Muscle of leg (tissue), 16 donors: ENCODE measurements at places on chromosomes 12 and 14. TPM values are rescaled to one million over a fixed set of nuclear protein-coding genes. Genes with fewer than 3 reads are reported as not detected.

DNA sequence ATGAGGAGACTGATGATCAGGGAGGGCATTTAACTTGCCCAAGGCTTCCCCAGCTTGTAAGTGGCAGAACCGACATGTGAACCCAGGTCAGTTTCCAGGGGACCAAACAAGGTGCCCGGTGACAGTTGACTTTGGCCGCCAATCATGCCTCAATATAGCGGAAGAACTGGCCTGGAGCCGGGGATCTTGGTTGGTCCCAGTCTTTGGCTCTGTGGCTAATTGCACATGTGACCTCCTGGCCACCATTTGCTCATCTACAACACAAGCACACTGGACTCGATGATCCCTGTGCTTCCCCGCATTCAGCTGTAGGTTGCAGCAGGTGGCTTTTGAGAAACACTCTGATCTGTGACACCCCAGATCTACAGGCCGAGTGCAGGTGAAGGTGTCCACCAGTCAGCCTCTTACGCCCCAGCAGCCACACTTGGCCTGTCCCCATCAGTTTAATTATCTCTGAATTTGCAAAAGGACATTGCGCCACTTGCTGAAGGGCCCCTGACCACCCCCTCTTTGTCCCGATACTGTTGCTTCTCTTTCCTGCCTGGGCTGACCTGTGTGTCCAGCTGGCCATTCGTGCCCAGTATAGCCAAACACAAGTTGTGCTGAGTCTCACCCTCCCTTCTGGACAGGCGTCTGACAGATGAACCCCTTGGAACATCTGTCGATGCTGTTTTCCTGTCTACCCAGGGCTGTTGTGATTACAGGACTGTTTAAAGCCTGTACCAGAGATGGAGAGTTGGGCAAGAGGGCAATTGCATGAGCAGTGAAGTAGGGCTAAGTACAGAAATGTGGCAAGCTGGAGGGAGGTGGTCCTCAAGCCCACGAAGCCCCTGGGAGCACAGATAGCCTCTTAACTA is 14.1 kb downstream of the ACACB start:
- H3K4me3 ChIP-seq = no peak overlapping the region
- peaks cover 2% of the 10 kb centered on the region for H3K27me3 ChIP-seq
- DNase-seq = peak; percentile 11
- H3K27ac ChIP-seq = peak overlapping the region; percentile 69
- H3K36me3 ChIP-seq = no peaks in the 10 kb centered on the region

DNA sequence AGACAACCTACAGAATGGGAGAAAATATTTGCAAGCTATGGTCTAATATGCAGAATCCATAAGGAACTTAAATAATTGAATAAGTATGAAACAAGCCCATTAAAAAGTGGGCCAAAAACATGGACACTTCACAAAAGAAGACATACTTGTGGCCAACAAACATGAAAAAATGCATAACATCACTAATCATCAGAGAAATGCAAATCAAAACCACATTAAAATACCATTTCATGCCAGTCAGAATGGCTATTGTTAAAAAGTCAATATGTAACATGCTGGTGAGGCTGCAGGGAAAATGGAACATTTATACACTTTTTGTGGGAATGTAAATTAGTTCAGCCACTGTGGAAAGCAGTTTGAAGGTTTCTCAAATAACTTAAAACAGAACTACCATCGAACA is 945.4 kb upstream of the FLRT2 start:
- DNase-seq = no peak
- no peak overlapping the region for H3K4me3 ChIP-seq
- no peaks in the 10 kb centered on the region for H3K27me3 ChIP-seq
- H3K36me3 ChIP-seq = no peaks in the 10 kb centered on the region
- no peaks in the 10 kb centered on the region for H3K4me1 ChIP-seq

- no peak for DNase-seq
- H3K4me1 ChIP-seq = peaks cover 10% of the 10 kb centered on the region
- H3K27ac ChIP-seq = no peak overlapping the region
- H3K4me3 ChIP-seq = no peak overlapping the region
- no peaks in the 10 kb centered on the region for H3K36me3 ChIP-seq
These were observed 2.9 kb downstream of the RILPL2 start for GRCh38 chr12:123433615-123434014.

DNA sequence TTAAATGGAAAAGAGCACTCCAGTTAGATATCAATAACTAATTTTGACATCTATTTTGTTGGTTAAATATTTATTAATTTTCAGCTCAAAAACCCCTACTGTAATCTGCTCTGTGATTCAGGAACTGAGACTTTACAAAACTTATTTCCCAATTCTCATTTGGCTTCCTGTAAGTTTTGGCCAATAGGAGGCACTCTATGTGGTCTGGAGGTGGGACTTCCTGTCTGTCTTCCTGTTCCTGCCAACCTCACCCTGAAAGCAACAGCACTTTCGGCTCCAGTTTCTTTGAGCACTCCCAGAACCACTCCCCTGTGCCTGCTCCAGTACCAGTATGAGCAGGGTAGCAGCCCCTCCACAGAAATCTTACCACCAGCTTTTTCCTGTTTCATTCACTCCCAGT is 1027.0 kb downstream of the VRK1 start:
- H3K4me3 ChIP-seq = no peak overlapping the region
- no peaks in the 10 kb centered on the region for H3K4me1 ChIP-seq
- no peak overlapping the region for H3K27ac ChIP-seq

DNA sequence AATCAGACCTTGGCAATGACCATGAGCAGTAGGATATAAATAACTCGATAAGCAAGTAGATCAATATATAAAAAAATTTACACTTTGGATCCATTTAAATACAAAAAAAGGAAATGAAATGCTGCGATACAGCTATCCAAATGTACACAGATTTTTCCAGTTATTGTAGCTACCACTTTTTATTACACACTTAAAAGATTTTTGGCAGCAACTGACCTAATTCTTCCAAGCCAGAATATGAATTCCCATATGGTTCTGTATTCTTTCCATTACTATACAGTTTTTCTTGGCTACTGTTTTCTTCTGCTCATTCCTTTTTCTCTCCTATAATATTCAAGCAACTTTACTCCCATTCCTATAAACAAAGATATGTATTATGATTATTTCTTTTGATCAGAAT is 52.2 kb downstream of the TMTC1 start:
- H3K27ac ChIP-seq = peak overlapping the region; percentile 29
- H3K4me1 ChIP-seq = peaks cover 44% of the 10 kb centered on the region
- no peak overlapping the region for H3K4me3 ChIP-seq
- peak; percentile 96 for DNase-seq
- no peaks in the 10 kb centered on the region for H3K27me3 ChIP-seq
- peaks cover 3% of the 10 kb centered on the region for H3K36me3 ChIP-seq

GRCh38 chr14:20998674-20999366 is at the start of gene SLC39A2:
Gene SLC39A2, plus strand, starts transcription at chr14:20999293. Its CDS starts 154 bp downstream, at chr14:20999447.
- no peaks in the 10 kb centered on the region for H3K27me3 ChIP-seq
- H3K27ac ChIP-seq = no peak within 1 kb of the TSS
- DNase-seq = no peak
- peaks cover 34% of the 10 kb centered on the region for H3K36me3 ChIP-seq
- H3K4me3 ChIP-seq = no peak within 1 kb of the TSS

DNA sequence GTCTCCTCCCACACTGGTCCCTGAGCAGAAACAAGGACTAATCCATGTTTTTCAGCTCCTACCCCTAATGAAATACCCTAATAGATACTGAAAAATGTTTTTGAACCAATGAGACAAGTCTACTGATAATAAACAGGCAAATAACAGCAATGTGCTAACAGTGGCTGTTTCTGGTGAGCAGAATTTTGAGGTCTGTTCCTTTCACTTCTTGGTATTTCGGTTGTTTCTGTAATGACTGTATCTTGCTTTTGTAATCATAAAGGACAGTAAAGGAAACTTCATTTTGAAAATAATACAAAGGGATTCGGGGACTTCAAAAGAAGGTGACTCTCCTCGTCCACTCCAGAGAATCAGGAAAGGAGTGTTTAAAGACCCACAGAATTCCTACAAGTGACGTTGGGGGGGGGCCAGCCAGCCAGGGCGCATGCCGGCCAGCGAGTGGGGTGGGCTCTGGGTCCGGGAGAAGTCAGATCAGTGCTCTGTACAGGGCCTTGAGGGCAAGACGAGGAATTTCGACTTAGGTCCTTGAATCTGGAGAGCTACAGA is 1.1 kb upstream of the CD9 start:
- DNase-seq = no peak
- peak overlapping the region; percentile 59 for H3K27ac ChIP-seq
- peaks cover 48% of the 10 kb centered on the region for H3K4me1 ChIP-seq
- no peaks in the 10 kb centered on the region for H3K36me3 ChIP-seq

DNA sequence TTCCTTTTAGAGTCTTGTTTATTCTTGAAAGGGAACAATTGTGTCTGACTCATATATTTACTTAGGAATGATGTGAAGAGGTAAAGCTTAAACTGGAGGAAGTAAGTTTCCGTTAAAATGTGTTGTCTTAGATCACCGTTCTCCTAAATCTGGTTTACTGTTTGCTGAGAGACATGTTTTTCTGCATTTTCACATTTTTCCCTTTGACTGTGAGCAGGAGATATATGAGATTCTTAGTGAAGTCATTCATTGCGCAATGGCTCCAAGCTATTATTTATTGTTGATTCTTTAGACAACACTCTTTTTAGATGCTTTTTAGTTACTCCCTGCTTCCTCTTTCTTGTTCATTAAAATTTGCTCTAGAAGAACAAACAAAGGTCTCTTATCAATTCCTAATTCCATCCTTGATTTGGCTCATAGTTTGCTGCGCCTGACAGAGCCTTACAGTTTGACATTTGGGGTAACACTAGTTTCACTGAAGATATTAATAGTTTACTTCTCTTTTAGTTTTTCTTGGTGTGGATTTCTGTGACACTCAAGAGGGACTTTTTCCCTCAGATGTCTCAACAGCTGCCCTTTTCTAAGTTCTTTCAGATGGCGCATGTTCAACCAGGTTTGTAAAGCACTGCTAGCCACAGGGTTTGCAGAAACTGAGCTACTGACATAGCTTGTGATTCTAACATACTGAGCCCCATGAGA is 11.4 kb downstream of the CLECL1 start:
- peak; percentile 33 for DNase-seq
- no peaks in the 10 kb centered on the region for H3K4me1 ChIP-seq
- H3K4me3 ChIP-seq = no peak overlapping the region
- H3K27me3 ChIP-seq = no peaks in the 10 kb centered on the region

DNA sequence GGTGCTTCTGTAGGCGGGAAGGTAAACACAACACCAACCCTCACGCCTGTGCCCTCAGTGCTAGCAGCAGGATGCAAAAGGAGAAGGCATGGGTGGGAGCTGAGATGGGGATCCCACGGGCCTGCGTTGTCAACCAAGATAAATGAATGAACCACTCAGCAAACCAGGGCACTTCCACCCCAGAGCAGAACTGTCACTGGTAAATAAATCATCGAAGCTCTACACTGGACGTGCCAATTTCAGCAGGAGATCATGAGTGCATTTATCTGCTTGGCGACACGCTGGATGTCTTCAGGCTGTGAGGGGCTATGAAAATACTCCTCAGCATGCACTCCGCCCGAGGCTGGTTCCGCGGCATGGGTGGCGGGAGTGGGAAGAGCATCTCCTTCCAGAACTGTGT is 33.2 kb downstream of the HSPB8 start:
- no peak overlapping the region for H3K4me3 ChIP-seq

GRCh38 chr12:6963791-6964413 is 6.6 kb downstream of the PHB2 start:
- no peak overlapping the region for H3K27ac ChIP-seq
- no peaks in the 10 kb centered on the region for H3K27me3 ChIP-seq
- no peak overlapping the region for H3K4me3 ChIP-seq
- DNase-seq = peak; percentile 22
- H3K4me1 ChIP-seq = peaks cover 48% of the 10 kb centered on the region

DNA sequence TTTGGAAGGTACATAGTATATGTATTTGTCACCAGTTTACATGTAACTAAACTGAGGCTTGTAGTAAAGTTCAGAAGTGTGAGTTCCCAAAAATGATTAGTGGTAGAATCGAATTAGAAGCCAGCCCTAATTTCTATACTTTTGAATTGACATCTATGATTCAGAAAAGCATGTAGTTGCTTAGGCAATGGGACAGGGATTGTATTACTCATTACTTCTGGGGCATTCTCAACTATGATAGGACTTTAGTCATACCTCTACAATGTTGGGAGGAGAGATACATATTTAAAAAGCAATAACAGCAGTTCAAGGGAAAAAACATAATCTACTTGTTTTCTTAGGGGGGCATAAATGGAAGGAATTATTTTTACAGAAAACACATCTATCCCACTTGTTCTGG is 277.9 kb upstream of the E2F7 start:
- H3K27ac ChIP-seq = no peak overlapping the region
- H3K4me3 ChIP-seq = no peak overlapping the region
- no peak for DNase-seq
- peaks cover 2% of the 10 kb centered on the region for H3K4me1 ChIP-seq

GRCh38 chr12:727321-727720 is 25.1 kb upstream of the WNK1 start:
- no peak overlapping the region for H3K27ac ChIP-seq
- H3K4me3 ChIP-seq = no peak overlapping the region
- H3K36me3 ChIP-seq = no peaks in the 10 kb centered on the region
- H3K27me3 ChIP-seq = no peaks in the 10 kb centered on the region

GRCh38 chr14:60845523-60845922 is 111.0 kb downstream of the MNAT1 start:
- no peak overlapping the region for H3K27ac ChIP-seq
- H3K4me3 ChIP-seq = no peak overlapping the region
- H3K27me3 ChIP-seq = no peaks in the 10 kb centered on the region
- peaks cover 2% of the 10 kb centered on the region for H3K36me3 ChIP-seq
- DNase-seq = no peak
- peaks cover 3% of the 10 kb centered on the region for H3K4me1 ChIP-seq

DNA sequence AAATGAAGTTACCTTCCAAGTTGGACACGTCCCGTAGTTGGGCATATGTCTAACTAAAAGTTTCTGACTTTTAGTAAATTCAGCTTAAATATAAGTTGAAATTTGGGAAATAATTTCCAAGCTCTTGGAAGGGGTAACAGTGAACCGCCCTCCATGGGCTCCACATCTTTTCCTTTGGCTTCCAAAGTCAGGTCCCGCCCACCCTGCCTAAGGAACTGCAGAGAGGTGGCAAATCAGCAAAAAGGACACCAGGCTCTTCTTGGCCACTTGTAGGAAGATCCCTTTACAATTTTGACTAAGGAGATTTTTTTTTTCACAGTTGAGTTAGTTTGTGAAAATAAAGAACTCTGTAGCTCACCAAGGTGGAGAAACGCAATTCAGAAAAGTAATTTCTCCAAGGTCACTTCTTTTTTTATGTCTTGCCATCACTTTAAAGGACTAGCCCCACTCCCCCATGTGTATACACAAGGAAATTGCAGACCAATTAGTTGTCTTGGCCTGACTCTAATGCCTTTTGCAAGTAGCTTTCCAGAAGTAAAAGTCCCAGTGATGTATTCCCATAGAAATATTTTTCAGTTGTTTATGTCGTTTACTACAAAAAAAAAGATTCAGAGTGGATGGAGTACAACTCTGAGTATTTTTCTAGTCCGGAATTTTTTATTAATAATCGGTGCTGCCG is 181.2 kb downstream of the PELI2 start:
- no peak overlapping the region for H3K4me3 ChIP-seq
- H3K27me3 ChIP-seq = no peaks in the 10 kb centered on the region
- H3K36me3 ChIP-seq = no peaks in the 10 kb centered on the region
- H3K27ac ChIP-seq = no peak overlapping the region

- H3K4me3 ChIP-seq = no peak overlapping the region
- H3K36me3 ChIP-seq = peaks cover 20% of the 10 kb centered on the region
- peak; percentile 76 for DNase-seq
- peak overlapping the region; percentile 79 for H3K27ac ChIP-seq
These were observed 22.8 kb downstream of the TPCN1 start for GRCh38 chr12:113244047-113244460.

C12orf42 gene
- total RNA-seq = 1.7 TPM

GUCY2C gene
- total RNA-seq = not detected

TMEM119 gene
- 50.8 TPM for total RNA-seq

ARHGDIB gene
- total RNA-seq = 37.9 TPM
